Right ventricle myocardium inferior (tissue), 1 donor: ENCODE measurements at places on chromosomes 1 and 21. TPM values are rescaled to one million over a fixed set of nuclear protein-coding genes. Genes with fewer than 3 reads are reported as not detected.

The RPAP2 gene
- total RNA-seq = 22.5 TPM

The PLEKHM2 gene
- 91.4 TPM for total RNA-seq

The MAEL gene
- total RNA-seq = 0.87 TPM

The DDI2 gene
- total RNA-seq = 20.4 TPM

The OR2M3 gene
- not detected for total RNA-seq

The ZBTB8A gene
- 2.8 TPM for total RNA-seq

The SRP9 gene
- 192 TPM for total RNA-seq

The OR2G6 gene
- not detected for total RNA-seq

The OR10Z1 gene
- not detected for total RNA-seq

The TSTD1 gene
- total RNA-seq = 10.5 TPM

The PPT1 gene
- total RNA-seq = 44.1 TPM

The COL9A2 gene
- 0.24 TPM for total RNA-seq

The S100A3 gene
- total RNA-seq = 0.49 TPM

The PLA2G2F gene
- total RNA-seq = not detected

The SLC35D1 gene
- total RNA-seq = 3.2 TPM

The PRUNE1 gene
- total RNA-seq = 42.1 TPM

The PLA2G2C gene
- total RNA-seq = not detected

The LRRC38 gene
- total RNA-seq = 0.38 TPM

The PDIK1L gene
- total RNA-seq = 4.0 TPM

The TCEA3 gene
- total RNA-seq = 73.6 TPM

The ANKRD35 gene
- total RNA-seq = 1.1 TPM

The SUCO gene
- total RNA-seq = 17.9 TPM

The PDC gene
- not detected for total RNA-seq

The PLPPR5 gene
- not detected for total RNA-seq

The HFM1 gene
- total RNA-seq = 1.6 TPM

The LCE1E gene
- total RNA-seq = not detected

The ADAMTS4 gene
- total RNA-seq = 13.0 TPM

The CFHR4 gene
- total RNA-seq = not detected

The NBPF26 gene
- total RNA-seq = 0.54 TPM

The CELA2B gene
- not detected for total RNA-seq

The SYTL1 gene
- total RNA-seq = 0.78 TPM

The WDR64 gene
- total RNA-seq = not detected

The COL11A1 gene
- not detected for total RNA-seq

The FAM151A gene
- 1.5 TPM for total RNA-seq
